Activated CD4-positive, CD25-positive, alpha-beta regulatory T cell treated with anti-CD3 and anti-CD28 coated beads, Interleukin-2, amount 50 U/mL, for 24 hours (primary cell): ENCODE measurements at places on chromosomes 6 and 20.

GRCh38 chr6:108210556-108210955 is 44.7 kb downstream of the NR2E1 start:
- no peak for ATAC-seq

GRCh38 chr6:5584078-5584482 is 322.8 kb downstream of the FARS2 start:
- no peak for ATAC-seq

DNA sequence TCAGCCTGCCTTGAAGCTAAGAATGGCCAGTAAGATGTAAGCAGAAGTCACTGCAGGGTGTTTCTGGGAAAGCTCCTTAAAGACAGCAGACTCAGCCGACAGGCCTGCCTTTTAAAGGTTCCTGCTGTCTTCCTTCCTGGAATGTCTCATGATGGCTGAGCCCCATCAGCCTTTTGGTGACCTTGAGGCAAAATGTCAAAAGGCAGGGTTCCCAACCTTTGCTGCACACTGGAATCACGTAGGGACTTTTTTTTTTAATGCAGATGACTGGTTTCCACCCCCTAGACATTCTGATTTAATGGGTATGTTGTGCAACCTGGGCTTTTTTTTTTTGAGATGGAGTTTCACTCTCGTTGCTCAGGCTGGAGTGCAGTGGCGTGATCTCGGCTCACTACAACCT is 11.6 kb downstream of the MDGA1 start:
- no peak for ATAC-seq

DNA sequence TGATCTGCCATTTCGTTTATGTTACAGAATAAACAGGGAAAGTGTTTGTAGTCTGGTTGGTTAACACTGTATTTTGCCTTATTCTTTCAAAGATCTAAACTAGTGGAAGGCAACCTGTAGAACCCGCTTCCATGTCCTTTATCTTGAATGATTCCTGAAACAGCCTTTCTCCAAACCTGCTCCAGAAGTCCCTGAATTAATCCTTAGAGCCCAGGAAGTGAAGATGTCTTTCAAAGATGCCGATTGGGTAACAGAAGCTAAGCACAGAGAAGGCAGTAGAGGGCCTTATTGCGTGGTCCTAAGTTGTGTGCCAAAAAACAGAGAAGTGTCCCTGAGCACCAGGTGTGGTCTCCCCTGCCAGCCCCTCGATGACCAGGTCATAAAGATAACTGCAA is 19.2 kb upstream of the ZSCAN16 start:
- no peak for ATAC-seq

DNA sequence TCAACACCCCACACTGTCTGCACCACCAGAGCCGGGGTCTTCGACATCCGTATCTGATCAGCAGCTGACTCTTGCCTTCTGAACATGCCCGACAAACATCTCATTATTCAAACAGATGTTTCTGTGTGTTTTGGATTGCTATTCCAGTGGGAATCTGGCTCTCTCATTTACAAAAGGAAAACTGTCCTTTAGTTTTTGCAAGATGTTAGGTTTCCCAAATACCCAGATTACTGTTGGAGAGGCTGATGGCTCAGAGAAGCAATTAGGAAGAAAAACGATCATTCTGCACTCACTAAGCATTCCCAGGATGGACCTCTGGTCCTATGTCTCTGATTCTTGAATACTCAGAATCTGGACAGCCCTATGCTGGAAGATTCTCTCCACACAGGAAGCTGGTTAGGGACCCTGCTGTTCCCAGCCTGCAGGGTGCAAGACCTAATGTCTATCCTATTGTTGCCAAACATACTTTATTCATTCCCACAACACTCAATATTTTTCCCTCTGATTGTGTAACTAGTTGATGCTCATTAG is 532.9 kb downstream of the CDH26 start:
- ATAC-seq = no peak

- no peak for ATAC-seq
These were observed 479.1 kb upstream of the GJE1 start for GRCh38 chr6:141653590-141653989.

GRCh38 chr6:142356201-142356883 is 54.5 kb downstream of the ADGRG6 start:
- ATAC-seq = peak; percentile 17

- ATAC-seq = no peak
These were observed 220.2 kb downstream of the FUT9 start for GRCh38 chr6:96235927-96236326.

GRCh38 chr6:66478705-66479104 is 771.7 kb upstream of the EYS start:
- no peak for ATAC-seq

DNA sequence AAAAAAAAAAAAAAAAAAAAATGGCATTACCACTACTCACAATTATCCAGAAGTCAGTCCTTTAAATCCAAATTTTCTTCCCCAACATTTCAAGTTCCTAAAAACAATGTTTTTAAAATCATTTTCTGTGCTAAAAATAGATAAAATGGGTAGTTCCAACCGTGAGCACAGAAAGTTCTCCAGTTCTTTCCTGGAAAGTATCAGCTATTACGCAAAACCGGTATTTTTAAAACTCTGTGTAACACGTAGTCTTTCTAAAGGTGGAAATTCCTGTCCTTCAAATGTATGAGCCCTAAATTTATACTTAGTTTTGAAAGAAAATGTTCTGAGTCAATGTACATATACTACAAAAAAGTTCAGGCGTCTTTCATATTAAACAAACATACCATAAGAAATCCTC is 83.5 kb upstream of the SCAF8 start:
- ATAC-seq = no peak

DNA sequence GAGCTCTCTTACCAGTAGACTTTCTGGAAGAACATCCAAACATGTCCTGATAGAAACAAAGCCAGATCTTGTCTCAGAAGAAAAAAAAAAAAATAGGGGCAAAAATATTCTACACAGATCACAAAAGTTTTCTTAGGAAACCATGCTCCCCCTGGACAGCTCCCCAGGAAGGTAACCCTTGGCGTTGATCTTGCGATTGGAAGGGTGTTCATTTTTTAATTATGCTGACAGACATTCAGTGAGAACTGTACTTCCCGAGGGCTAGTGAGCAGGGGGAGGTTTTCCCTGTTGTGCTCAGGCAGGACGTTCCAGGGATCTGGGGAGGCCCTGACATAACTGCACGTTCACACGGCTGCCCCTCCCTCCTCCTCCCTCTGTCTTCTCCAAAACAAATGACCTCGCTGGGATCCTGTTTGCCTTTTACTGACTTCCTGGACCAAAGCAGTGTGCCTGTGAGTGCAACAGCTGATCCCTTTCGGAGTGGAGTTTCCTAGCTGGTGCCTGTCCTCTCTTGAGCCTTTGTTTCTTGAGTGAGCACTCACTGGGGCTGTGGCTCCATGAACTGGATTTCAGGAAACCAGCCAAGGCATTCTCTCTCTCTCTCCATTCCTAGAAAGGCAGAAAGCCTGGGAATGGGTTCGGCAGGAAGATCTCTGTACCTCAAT is 46.7 kb downstream of the MARCKS start:
- no peak for ATAC-seq
